ENCODE measurements at places on chromosomes 12 and 14. TPM values are rescaled to one million over a fixed set of nuclear protein-coding genes. Genes with fewer than 3 reads are reported as not detected.

GPRC5D gene
- total RNA-seq: not detected

FOXA1 gene
- total RNA-seq: 11.2 TPM

ALDH1L2 gene
- total RNA-seq: 165 TPM

GLT8D2 gene
- 2.0 TPM for total RNA-seq

EPYC gene
- not detected for total RNA-seq

FGD4 gene
- 34.7 TPM for total RNA-seq

POTEG gene
- total RNA-seq: not detected

NDUFB1 gene
- 130 TPM for total RNA-seq

CFAP251 gene
- total RNA-seq: 19.7 TPM

C14orf180 gene
- not detected for total RNA-seq

HELB gene
- 2.6 TPM for total RNA-seq
